H9 (cell line): ENCODE measurements at places on chromosomes 7 and 10.

GRCh38 chr7:129665013-129665401 lies 53.5 kb downstream of the NRF1 start:
- peak; percentile 85 for DNase-seq

DNA sequence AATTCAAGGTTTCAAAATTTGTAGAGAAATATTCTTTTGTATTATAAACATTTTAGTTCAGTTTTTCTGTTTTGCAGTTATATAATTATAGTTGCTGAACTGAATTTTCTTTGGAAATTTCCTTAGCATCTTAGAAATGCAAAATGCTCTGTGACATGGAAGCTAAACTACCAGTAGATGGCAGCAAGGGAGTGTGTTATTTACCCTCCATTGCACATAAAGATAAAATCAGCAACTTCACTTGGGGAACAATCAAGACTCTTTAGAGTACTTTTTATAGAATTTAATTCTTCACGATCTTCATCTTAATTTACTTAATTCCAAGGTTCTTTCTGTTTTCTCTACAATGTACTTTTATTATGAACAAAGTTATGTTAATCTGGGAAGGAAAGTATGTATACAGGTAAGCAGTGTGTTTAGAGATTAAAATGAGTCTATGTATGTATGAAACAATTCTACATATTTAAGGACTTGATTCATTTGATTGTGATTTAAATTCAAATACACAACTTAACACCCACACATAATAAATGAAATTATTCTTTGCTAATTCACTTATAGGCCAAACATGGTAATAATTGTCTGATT lies 404.2 kb downstream of the THSD7A start:
- DNase-seq, result no peak

DNA sequence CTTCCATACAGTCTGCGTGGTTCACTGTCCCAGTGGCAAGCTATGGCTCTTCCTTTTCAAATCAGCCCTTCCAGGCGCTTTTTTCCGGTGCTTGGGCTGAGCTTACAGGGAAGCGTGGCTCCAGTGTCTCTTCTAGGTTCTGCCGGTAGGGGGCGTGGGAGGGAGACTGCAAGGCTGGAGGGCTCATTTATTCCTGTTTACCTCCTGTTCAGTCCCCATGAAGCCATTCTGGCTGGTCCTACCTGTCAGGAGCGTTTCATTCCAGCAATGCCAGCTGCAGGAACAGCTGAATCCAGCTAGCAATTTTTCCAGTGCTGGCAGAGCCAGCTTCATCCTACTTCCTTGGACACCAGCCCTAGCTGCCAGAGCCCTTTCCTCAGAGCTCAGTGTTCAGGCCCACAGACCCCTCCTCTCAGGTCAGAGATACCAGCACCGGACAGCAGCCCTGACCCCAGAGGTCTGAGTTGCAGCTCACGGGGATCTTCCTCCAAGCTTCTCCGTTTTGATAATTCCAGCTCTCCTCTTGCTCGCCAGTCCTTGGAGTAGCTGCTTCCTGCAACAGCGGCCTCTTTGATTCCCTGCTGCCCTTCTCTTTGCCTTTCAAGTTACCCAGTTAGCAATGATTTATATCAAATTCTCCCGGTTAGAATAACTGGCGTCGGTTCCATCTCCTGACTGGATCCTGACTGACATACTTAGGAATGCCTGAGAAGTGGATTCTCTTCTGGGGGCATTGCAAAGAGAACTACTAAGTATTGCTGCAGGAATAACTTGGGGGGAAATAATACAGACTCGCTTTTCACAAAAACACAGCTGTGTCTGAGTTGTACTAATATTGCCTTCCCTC lies 129.8 kb downstream of the FRMD4A start:
- peak; percentile 84 for DNase-seq

GRCh38 chr10:67669978-67670377 lies 26.0 kb downstream of the CTNNA3 start:
- DNase-seq, result no peak

GRCh38 chr7:40202851-40203250 lies 68.0 kb downstream of the SUGCT start:
- no peak for DNase-seq

DNA sequence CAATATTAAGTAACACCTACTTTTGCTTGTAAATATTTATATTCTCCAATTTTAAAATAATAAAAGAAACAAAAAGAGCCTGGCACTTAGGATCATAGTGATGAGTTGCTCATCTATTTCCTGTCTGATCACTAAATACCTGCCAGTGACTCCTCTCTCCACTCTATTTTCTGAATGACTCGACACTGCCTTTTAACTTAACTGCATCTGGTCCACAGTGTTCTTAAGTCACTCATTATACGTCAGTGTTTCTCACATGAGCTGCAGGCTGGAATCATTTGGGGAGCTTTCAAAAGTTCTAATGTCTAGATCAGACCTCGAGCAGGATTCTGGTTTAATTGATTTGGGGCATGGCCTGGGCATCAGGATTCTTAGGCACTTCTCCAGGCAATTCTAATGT lies 78.0 kb upstream of the AGBL3 start:
- no peak for DNase-seq

- no peak for DNase-seq
Observed at GRCh38 chr7:8291397-8292141, 29.6 kb upstream of the ICA1 start.

- DNase-seq, result no peak
Observed at GRCh38 chr10:75538765-75539164, 107.3 kb downstream of the LRMDA start.

GRCh38 chr7:115024276-115024675 lies 102.4 kb downstream of the MDFIC start:
- no peak for DNase-seq

GRCh38 chr7:157439761-157440160 lies 103.0 kb downstream of the DNAJB6 start:
- DNase-seq, result no peak

GRCh38 chr10:103547391-103547946 lies 54.0 kb downstream of the NEURL1 start:
- DNase-seq, result peak; percentile 24

GRCh38 chr7:157339777-157340677 lies 3.2 kb downstream of the DNAJB6 start:
- no peak for DNase-seq

DNA sequence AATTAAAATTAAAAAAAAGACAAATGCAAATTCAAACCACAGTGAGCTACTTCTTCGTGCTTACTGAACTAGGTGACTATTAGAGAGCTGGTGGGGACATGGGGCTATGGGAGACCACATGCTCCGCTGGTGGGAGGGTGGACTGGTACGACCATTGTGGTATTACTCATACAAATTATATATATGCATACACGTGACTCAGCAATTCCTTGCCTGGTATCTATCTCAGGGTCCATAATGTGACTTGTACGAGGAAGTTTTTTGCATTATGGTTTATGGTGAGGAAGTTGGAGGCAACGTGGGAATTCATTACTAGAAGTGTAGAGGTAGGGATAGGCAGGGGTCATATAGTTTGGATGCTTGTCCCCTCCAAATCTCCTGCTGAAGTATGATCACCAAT lies 1112.7 kb downstream of the TYW1 start:
- no peak for DNase-seq

DNA sequence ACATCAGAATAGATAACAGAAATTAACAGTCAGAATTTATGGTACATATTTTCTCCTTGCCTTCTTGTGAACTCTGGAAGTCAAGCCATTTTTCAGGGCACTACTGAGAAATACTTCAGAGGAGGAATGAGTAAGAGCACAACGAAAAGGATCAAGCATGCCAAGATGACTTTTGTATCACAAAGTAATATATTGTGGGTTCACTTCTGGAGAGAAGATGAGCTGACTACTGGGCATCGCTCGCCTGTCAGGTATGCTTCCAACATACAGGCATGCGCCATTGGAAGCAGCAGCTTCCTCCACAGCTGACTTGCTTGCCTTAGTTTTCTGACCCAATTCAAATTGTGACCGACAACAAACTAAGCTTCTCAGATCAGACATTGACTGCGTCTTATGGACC lies 137.3 kb downstream of the VTI1A start:
- DNase-seq, result no peak
